Right lung (tissue), 10 donors: ENCODE measurements at places on chromosomes 1 and 21.

GRCh38 chr1:167126317-167126716 lies 32.4 kb downstream of the STYXL2 start:
- DNase-seq = no peak

GRCh38 chr1:52533713-52534112 lies 19.2 kb downstream of the TUT4 start:
- no peak for DNase-seq

DNA sequence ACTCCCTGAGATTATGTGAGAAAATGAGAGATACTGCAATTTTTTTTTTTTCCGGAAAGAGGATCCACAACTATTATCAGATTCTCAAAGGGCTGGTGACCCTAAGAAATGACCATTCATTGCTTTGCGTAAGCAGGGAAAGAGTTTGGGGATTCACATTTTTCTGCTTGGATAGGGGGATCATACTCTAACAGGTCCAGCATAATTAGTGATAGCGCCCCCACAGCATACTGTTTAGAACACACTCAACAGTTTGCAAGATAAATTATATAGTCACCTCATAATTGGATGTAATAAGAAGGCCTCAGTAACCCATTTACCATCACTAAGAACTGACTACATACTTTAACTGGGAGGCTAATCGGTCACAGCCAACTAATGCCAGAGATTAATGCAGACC lies 1.9 kb downstream of the CCT3 start:
- DNase-seq = no peak

DNA sequence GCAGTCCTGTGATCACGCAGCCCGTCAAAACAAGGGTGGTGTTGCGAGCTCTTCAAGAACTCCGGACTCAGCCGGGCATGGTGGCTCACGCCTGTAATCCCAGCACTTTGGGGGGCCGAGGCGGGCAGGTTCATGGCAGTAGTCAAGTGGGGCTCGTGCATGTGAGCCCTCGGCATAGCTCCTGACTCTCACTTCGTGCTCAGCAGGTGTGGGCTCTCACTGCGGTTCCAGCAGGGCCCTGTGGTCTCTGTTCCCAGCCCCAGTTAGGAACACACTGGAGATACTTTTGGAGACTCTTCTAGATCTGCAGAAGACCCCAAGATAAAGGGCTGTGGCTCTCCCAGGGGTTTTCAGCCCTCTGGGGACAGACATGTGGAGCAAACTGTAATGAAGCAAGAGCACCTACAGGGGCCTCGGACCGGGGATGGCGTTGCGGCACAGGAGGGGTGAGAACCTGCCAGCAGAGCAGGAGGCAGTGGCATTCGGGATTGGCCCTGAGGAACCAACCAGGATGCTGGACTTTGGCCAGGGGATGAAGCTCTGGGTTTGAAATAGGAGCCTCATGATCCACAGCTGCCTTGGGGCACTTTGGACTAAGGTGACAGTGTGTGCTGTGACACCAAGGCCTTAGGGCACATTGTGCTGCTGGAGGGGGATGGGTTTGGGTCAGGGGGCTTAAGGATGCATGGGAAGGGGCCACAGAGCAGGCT lies 443.2 kb downstream of the CAMTA1 start:
- DNase-seq = no peak

DNA sequence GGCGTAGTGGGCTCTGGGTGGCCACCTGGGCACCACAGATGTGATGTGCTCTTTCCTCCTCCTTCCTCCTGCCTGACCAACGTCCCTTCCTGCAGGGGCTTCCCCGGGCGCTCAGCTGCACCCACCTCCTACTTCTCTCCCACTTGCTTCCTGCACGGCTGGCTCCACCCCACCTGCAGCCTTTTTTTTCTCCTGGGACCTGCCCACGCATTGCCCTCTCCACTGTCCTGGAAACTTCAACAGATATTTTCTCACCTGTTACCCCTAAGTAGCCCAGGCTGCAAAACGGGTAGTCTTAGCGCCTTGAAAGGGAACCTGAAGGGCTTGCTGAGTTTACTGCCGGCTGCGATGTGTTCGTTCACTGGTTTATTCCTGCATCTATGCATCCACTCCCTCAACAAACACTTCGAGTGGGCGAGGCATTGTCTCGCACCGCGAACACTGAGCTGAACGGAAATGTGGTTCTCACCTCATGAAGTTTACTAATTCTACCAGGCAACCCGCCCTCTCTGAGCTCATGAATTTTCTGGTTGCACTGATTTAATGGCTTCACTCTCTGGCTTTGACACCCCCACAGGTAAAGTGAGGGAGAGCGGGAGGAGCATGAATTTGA lies 23.6 kb downstream of the ZBTB18 start:
- DNase-seq = no peak

DNA sequence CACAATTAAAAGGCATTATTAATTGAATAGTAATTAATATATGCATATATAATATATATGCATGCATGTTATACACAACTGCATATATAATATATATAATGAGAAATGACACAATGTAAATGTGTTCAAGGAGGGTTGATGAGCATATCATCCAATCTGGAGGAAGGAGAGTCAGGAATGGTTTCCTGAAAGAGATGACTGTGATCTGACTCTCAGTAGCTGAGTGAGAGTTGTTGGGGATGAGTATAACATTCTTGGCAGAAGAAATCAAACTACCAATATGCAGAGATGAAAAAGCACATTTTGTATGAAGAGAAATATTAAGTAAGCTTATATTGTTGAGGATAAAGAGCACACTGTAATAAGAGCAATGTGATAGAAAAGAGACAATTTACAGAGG lies 37.3 kb downstream of the F13B start:
- no peak for DNase-seq

GRCh38 chr1:212179394-212180076 lies 105.7 kb upstream of the PPP2R5A start:
- DNase-seq = no peak

GRCh38 chr1:248045209-248045608 lies 1.4 kb upstream of the OR2L3 start:
- DNase-seq = no peak

- no peak for DNase-seq
Measured at GRCh38 chr1:7993593-7994479, 32.3 kb downstream of the ERRFI1 start.

- DNase-seq = no peak
Measured at GRCh38 chr1:87367549-87367948, 38.9 kb downstream of the LMO4 start.

DNA sequence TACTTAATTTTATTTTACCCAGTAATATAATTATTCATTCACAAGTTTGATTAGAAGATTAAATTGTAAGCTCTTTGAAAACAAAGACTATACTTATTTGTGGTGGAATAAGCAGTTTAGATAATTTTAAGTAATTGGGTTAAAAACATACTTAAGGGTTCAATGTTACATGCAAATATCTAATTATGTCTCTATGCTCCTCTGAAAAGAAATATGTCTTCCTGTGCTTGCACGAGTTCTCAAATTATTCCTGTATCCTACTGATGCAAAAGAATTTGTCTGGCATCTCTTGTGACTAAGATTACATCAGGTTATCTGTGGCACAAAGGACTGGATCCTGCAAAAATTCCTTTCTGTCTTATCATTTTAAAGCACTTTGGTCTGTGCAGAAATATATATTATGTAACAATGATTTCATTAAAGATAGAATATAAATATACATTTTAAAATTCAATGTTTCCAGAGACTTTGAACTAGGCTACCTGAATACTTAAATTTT lies 416.7 kb downstream of the COL11A1 start:
- no peak for DNase-seq

GRCh38 chr1:166133276-166133841 lies 33.4 kb downstream of the FAM78B start:
- no peak for DNase-seq

GRCh38 chr1:156319664-156320063 lies 18.4 kb downstream of the CCT3 start:
- no peak for DNase-seq

DNA sequence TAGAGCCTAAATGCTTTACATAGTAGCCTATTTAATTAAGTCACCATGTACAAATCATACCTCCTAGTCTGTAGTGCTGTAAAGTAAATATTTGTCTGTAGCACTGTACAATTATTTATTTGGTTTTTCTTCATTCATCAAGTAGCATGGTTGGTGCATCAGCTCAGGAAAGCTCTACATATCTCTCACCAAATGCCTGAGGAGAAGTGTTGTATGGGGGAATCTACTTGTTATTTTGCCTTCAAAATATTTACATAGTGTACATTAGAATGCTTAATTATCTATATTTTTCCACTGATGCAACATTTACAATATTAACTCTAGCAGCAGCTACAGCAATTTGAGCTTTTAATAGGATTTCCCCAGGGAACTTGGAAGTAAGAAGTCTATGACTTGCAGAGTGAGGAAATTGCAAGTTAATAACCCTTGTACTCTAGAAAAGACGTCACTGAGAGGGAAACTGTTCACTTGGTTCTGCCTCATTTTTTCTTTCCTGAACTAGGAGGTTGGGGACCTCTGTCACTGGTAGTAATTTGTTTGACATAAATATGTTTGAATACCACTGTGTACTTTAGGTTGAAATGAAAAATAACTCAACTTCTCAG lies 207.4 kb downstream of the PDE4B start:
- DNase-seq = no peak

GRCh38 chr1:116076831-116077230 lies 34.4 kb upstream of the MAB21L3 start:
- DNase-seq = no peak

DNA sequence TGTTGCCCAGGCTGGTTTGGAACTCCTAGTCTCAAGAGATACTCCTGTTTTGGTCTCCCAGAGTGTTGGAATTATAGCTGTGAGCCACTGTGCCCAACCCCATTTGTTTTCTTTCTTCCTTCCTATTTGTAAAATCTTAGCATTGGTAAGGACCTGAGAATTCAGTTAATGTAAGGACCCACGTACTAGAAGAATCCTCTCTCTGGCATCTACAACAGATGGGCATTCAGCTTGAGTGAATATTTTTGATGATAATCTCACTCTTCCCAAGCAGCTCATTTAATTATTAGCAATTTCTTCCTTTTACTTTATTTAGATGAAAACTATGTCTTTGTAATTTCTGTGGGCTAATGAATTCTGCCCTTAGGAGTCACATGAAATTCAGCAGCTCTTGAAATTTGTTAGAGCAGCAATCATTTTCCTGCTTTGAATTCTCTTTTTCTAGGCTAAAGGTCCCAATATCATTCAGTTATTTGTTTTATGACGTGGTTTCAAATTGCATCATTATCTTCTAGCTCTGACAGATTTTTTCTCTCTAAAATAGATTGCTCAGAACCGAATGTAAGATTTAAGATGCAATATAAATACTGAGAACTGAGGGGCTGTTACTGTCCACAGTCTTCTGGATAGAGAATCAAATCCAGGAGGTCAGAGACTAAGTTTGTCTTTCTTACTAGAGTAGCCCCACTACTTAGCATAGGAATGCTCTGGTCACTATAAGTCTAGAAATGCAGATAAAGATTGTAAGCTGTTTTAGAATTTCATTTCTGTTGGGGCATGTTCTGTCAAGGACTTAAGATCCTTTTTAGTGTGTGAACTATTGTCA lies 59.4 kb downstream of the EPB41 start:
- DNase-seq = no peak

GRCh38 chr1:30902593-30903290 lies 5.8 kb downstream of the SDC3 start:
- DNase-seq = no peak

GRCh38 chr1:20029178-20029912 lies 40.6 kb upstream of the PLA2G5 start:
- no peak for DNase-seq

DNA sequence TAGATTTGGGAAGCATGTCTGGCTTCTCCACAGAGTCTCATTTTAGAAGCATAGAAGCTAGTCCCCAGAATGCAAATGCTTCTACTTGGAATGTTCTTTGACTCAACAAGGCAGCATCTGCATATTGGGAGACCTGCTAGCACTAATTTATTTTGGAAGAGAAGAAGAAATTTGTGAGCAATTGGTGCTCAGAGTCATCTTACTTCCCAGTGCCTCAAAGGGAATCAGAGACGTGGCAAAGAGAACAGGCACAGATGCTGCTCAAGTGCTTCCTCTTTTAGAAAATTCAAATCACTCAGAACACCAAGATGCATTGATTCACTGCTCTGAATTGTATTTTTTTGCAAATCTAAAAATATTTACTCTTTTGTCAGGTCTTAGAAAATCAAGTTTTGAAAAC lies 255.7 kb downstream of the BRINP2 start:
- DNase-seq = no peak

DNA sequence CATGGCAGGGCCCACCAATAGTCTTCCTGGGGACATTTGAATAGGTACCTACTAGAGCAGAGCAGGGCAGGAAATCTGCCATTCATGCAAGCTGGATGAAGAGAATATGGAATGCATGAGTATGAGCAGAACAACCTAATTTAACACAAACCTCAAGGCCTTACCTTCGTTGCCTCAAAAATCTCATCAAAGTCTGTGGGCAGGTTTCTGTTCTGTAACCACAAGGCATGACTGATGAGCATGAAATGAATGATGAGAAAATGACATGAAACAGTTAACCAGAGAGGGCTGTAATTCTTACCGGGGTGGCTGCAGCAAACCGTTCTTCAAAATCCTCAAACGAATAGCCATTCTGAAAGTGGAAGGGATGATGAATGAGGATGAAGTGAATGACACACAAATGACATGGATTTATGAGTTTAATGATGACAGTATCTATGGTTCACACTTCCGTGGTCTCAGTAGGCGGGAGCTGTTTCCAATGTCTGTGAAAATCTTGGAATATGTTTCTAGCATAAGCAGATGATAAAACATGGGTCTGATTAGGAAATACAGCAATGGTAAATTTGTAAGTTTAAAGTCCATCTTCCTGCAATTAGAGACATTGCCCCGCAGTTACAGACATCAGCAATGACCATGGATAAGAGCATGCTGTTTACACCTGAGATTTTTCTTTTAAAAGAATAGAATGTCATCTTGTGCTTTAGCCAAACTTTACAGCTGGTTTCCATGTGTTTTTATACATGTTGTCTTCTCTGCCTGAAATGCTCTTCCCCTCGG lies 67.6 kb upstream of the C8B start:
- DNase-seq = no peak

- no peak for DNase-seq
Measured at GRCh38 chr1:214380396-214380795, 99.4 kb downstream of the SMYD2 start.

DNA sequence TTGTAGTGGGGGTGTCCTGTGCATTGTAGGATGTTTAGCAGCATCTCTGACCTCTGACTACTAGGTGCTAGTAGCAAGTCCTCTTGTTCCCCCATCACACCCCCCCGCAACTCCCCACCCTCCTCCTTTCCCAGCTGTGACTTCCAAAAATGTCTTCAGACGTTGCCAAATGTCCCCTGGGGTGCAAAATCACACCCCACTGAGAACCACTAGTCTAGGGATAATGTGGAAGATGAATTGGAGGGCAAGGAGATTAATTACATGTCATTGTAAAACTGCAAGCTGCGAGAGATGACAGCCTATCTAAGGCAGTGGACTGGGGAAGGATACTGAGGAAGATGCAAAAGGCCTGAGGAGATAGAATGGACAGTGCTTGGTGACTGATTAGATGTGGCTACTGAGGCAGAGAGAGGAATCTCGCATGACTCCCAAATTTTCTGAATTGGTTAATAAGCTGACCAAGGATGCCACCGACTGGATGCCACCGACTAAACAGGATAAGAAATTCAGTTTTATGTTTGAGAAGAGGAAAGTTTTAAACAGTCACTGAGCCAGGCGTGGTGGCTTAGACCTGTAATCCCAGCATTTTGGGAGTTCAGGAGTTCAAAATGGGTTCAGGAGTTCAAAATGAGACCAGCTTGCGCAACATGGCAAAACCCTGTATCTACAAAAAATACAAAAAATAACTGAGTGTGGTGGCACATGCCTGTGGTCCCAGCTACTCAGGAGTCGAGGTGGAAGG lies 3.1 kb upstream of the JAK1 start:
- no peak for DNase-seq

GRCh38 chr1:22168412-22168973 lies 25.6 kb upstream of the WNT4 start:
- DNase-seq = no peak

- DNase-seq = no peak
Measured at GRCh38 chr1:216457356-216457755, 34.1 kb upstream of the USH2A start.
